ENCODE measurements at places on chromosomes 2 and 18.
A peak's percentile ranks its signal among the peaks of the same experiment; 100 is the strongest.

DNA sequence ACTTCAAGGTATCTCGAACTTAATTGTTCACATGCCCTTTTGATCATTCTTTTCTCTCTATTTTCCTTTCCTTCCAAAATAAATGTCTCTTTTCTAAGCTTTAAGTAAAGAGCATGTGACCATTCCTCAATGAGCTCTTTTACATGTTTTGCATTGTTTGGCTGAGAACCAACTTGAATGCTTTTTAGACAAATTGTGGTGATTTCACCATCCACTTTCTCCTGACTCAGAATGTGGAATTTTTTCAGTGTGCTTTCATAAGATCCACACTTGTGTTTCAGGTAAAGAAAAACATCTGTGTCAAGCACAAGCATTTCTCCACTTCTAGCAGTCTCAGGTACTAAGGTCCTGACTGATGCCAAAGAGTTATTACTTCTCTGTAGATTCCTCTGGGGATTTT, 10.7 kb downstream of the RBM43 start:
- no peak for DNase-seq

DNA sequence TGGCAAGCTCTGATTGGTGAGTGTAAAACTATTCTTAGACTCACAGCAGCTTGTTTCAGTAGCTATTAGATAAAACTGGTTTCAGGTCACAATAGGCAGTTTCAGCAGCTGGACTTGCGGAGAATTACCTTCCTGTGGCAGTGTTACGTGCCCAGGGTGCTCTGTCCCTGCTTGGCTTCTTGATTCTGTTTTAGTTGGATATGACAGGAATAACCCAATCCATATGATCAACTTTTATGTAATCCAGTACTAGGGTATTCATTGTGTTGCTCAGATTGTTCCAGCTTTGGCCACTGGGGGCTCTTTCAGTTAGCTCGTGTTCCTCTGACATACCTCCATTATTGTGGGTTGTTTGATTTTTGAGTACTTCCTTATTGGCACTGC, 43.1 kb downstream of the INPP4A start:
- no peak for DNase-seq

GRCh38 chr2:198653311-198653710, 804.4 kb downstream of the SATB2 start:
- DNase-seq, result no peak

- DNase-seq, result no peak
Observed at GRCh38 chr2:43345391-43345813, 119.0 kb upstream of the ZFP36L2 start.

DNA sequence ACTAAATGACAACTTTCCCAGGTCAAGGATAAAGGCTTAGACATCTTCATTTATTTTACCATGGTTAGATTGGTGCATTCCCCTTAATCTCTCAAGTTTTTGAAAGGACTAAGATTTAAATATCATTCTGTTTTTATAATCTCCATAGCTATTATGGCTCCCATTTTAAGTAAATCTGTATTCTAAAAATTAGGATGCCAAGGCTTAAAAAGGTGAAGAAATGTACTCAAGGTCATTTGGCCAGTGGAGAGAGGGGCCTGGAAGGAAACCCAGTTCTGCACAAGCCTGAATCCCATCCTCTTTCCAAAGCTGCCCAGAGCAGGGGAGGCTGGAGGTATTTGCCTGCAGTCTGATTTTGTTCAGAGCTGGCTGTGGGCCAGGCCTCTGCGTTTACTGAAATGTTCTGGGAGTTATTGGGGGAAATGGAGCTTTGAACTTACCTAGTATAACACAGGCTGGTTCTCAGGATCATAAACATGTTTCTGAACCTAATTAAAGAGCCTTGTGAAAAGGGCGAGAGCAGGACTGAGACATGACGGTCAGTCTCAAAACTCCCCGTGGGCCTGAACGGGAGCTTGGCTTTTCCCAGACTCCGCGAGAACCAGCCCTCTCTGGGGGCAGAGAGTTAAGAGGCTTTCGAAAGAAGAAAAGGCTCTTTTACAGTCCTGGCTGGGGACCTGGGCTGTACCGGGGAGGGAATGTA, 85.6 kb downstream of the DDX1 start:
- DNase-seq, result no peak

DNA sequence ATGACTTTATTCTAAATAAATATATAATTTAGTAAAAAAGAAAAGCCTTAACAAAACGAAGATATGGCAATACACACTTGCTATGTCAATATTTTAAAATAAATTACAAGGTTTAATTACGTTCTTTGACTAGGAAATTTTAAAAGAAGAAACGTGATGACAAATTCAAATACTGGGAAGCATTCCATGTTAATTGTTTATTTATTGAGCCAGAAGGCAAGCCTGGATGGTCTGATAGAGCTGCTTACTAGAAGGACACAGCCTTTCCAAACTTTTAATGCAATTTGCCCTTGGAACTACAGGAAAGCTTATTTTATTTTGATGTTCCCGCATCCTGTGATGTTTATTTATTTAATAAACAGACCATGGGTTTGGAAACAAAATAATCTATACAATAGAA, 33.4 kb upstream of the DSEL start:
- DNase-seq, result no peak

- DNase-seq, result no peak
Observed at GRCh38 chr2:45741161-45741850, 89.8 kb downstream of the PRKCE start.

DNA sequence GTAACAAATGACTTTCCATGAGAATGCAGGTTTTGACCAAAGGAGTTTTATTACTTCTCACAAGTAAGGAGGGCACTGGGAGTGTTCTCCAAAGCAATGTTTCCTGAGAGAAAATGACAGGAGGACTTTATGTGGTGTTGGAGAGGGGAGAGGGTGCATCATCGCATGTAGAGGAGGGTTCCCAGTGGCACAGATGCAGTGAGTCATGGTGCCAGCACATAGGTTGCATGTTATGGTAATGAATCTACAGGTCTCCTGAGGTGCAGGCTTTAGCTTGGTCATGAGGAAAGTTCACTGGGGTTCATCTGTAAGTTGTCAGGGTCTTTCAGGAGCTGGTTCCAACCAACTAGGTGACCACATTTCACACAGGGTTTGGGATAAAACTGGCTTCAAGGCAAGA, 30.4 kb downstream of the NAT8 start:
- peak; percentile 9 for DNase-seq

- DNase-seq, result no peak
Observed at GRCh38 chr2:74026687-74027241, 42.1 kb downstream of the TET3 start.

- DNase-seq, result no peak
Observed at GRCh38 chr18:45571714-45572113, 43.6 kb upstream of the SLC14A2 start.

DNA sequence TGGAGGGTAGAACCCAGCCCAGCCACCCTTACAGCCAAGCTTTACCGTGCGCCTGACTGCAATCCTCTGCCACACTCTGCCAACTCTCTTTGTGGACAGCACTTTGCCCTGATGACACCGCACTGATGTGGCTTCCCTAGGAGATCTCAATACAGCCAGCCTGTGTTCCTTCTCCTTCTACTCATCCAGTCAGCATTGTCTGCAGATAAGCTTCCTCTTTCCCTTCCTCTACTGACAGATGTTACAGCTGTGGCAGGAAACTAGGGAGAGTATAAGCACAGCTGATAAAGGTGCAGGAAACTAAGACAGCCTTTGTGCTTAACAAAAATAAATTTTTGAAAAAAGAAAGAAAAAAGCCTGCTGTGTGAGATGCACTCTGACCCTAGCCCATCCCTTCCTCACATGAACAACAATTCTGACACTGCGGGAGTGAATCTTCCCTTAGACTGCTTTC, 25.0 kb downstream of the CEP68 start:
- DNase-seq, result no peak

GRCh38 chr18:62437235-62438017, 85.4 kb upstream of the ZCCHC2 start:
- no peak for DNase-seq

- DNase-seq, result no peak
Observed at GRCh38 chr2:224242561-224242960, 159.3 kb downstream of the FAM124B start.

DNA sequence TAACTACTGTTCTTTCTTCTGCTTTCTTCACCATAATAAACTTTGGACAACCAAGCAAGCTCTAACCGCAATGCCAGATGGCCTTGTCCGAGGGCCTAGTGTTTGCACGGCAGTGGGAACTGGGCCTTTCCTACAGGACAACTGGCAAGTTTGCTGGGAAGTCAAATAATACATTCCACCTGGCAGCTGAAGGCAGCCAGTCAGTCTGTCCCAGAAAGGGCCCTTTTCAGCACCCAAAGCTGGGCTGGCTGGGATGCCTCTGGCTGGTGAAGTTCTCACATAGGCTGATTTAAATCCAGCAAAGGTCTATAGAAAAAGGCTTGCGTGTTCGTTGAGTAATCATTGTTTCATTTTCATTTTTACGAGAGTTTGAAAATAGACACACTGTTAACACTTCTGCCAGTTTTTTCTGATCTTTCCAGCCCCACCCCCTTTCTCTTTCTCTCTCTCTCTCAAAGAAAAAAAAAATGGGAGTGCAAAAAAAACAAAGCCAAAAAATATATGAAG, 110.0 kb upstream of the EPAS1 start:
- no peak for DNase-seq

GRCh38 chr2:205858881-205859441, 176.7 kb downstream of the NRP2 start:
- DNase-seq, result no peak

DNA sequence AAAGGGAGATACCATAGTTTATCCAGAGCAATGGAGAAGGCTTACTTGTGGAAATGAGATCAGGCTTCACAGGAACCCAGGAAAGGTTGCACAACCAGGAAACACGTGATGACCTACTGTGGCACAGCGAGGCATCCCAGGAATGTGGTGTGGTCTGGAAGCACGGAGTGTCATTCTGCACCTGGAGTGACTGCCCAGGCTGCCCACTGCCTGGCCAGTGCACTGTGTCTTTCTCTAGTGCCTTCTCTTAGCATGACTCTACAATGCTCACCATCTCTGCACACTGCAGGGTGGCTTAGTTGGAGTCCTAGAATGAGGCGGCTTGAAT, 48.9 kb downstream of the CHST9 start:
- peak; percentile 19 for DNase-seq

DNA sequence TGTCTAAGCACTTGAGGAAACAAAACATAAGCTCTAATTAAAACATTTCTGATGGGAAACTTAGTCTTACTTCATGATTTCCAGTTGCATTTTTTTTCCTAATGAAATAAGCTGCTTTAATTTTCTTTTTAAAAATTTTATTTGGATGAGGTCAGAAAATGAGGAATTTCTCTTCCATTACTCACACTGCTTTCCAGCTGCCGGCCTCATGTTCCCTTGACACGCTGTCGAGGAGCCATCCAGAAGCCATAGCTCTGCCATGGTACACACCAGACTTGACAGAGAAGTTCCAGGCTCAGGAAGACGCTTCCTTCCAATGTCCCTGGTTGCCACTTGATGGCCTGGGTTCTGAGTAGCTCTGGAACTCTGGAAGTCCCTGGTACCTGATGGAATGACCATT, 12.1 kb upstream of the MAPRE2 start:
- no peak for DNase-seq

DNA sequence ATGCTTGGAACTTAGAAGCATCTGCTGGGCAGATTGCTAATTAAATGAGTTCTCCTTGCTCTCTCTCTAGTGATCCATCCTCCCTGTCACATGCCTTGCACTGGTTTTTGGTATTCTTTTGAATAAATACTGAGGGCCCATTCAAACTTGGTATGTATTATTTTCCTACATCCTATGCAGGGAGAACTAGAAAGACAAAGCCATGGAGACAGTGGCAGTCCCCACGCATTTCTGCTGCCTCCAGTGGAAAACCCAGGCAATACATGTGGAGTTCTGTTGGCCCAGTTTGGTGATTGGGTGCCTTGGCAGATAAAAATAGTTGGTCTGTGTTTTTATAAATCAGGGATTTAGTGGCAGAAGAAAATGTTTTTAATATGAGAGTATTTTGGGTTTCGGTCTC, 68.7 kb downstream of the DIS3L2 start:
- peak; percentile 5 for DNase-seq

GRCh38 chr2:233935426-233935825, 18.3 kb downstream of the TRPM8 start:
- no peak for DNase-seq

- no peak for DNase-seq
Observed at GRCh38 chr2:54586062-54586461, 129.9 kb downstream of the SPTBN1 start.

- no peak for DNase-seq
Observed at GRCh38 chr18:46519870-46520269, 137.2 kb downstream of the LOXHD1 start.

DNA sequence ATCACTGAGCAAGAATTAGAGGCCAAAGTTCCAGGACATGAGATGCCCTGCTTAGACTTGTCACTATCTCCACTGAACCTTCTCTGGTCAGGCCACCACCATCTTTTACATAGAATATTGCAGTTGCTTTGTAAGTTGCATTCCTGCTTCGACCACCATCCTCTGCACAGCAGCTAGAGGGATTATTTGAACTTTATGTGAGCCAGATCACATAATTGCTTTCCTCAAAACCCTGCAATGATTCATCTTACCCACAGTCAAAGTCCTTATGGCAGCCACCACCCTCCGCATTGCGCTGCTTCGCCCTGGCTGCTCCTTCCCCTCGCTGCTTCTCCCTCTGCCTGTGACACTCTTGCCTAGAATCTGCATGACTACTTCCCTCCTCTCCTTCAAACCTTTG, 111.3 kb downstream of the EML6 start:
- no peak for DNase-seq
